ENCODE measurements at places on chromosomes 11 and 22.

DNA sequence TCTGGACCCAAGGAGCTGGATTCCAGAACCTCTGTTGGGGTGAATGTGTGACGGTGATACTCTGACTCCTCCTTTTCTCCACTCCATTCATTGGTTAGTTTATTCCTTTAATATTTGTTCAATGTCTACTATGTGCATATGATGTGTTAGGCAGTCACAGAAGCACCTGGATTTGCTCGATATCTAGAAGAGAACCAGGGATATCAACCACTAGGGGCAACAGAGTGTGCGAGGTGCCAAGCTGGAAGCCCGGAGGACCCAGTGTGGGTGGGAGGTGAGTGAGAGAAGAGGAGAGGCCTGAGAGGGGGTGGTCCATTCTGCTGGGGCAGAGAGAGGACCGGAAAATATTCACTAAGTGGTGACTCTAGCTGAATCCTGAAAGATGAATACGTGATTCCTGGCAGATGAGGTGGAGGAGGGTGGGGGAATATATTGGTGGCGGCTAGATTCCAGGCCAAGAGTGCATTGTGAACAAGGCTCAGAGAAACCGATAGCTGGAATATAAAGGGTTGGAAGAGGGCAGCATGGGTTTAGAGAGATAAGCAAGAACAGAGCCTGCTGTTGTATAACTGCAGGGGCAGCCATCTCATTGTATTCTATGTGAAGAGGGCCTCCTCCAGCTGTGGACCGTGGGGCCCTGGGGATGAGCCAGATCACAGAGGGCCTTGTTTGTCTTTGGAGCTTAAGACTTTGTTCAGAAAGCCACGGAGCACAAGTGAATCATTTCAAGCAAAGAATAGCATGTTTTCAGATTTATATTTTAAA lies 6.9 kb upstream of the TIMP3 start:
- no peak for DNase-seq

- no peak for DNase-seq
Measured at GRCh38 chr11:20771026-20771425, 101.6 kb downstream of the NELL1 start.

DNA sequence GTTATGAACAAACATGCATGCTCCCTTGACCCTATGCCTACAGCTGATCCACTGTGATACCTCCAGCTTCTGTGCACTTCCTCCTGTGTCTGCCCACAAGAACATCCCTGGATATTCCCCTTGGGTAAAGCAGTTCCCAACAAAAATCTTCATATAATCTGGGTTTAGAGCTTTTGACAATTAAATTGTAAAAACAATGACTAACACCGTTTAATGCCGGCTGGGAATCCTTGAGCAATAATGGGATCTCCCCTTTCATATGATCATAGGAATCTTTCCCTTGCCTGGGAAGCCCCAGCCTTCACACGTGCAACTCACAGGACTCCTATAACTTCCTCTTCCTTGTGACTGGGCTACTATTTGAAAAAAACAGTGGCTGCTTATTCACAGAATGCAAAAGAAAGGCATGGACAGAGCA lies 6.3 kb upstream of the ZC3H12C start:
- no peak for DNase-seq

DNA sequence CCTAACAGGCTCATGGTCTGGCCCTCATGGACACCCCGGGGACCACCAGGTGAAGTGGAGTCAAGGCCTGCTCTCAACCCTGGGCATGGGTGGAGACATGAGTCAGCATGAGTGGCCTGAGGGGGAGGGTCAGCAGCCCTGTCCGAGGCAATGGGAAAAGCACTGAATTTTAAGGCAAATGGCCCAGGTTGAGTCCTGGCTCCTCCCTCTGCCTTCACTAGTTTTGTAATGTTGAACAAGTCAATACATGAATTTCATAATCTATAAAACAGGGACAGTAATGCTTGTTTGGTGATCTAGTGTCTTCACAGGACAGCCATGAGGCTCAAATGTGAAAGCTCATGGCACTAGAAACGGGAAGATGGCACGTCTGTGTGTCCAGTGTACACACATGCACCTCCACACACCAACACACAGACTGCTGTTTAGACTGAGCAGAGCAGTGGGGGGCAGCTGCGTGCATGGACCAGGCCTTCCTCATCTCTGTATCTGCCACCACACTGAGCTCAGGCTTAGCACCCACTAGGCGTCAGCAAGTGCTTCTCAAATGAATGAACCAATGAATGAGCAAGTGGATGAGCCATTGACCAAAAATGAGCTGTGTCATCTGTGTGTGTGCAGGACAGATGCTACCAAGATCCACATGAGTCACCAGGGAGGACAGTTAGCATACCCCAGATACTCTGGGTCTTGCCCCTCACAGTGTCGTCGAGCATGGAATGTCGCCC lies 63.4 kb downstream of the NRXN2 start:
- no peak for DNase-seq
